ENCODE measurements at places on chromosomes 4 and X.

- no peak for DNase-seq
These were observed 15.2 kb upstream of the CXCL6 start for GRCh38 chr4:73821325-73821724.

DNA sequence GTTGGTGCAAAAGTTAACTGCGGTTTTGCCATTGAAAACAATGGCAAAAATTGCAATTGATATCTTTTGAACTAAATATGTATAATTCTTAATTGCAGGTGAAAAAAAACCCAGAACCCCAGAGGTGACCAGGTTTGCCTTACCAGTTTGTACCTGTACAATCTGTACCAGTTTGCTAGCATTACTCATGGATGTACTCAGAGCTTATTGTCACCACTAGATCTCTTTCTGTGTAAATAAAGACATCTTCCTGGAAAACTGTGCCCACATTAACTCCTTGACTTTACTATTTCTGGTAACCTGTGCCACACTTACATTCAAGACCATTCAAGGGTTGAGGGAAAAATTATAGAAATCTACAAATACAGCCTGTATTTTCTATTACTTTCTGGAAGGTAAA lies 139.7 kb downstream of the ELOVL6 start:
- DNase-seq: no peak

- no peak for DNase-seq
These were observed 19.6 kb downstream of the MPP1 start for GRCh38 chrX:154785716-154786115.

DNA sequence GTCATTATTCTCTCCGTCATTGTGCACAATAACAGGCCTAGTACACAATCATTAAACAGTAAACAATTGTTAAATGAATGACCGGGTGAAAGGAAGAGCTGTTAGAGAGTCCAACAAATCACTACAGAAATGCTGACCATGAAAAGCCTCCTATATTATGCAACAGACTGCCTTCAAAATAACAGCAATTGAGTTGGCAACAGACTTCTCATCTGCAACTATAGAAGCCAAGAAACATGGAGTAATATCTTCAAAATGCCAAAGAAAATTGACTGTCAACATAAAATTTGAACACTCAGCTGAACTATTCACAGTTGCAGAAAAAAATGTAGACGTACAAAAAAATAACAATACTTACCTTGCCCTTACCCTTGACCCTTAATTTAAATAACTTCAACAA lies 26.2 kb downstream of the CHRNA9 start:
- no peak for DNase-seq

DNA sequence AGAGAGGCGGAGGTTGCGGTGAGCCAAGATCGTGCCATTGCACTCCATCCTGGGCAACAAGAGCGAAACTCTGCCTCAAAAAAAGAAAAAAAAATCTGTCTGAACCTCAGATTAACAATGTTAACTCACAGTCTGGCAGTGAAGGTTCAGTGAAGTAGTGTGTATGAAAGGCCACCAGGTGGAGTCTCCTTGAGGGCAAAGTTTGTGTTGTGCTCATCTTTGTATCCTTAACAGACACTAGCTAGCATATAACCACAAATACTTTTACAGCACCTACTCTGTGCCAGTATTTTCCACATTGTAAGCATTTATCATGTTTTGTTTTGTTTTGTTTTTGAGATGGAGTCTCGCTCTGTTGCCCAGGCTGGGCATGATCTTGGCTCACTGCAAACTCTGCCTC lies 46.0 kb upstream of the MGST2 start:
- DNase-seq: no peak

Data from NCI-H446 (cell line).